ENCODE measurements at places on chromosomes 4 and X. TPM values are rescaled to one million over a fixed set of nuclear protein-coding genes. Genes with fewer than 3 reads are reported as not detected.

Gene OTC
- not detected for total RNA-seq

DNA sequence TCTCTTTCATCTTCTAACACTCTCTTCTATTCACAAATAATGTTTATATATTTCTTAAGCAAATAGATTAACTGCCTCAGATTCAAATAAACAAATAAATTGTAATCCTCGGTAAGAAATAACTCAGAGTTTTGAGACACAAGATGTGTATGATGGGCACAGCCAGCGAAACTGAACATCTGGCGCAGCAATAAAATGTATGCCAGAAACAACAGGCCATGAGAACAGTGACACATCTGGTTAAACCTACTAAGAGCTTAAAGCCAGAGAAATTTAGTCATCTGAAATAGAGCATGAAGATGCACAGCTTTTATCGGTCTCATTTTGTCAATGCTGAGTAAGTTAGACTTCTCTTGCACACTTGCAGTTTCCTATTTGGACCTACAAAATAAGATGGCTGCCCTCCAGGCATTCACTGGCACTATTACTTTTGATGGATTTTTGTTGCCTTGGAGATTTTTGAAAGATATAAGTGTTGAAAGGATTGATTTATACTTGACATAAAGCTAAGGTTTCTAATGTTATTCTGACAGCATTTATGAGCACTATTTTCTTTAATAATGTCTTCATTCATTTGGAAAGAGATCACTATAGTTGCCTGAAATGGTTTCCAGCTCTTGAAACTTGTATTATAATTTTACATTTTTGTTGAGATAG, 1444.0 kb downstream of the PCDH18 start:
- H3K4me3 ChIP-seq: no peak overlapping the region
- H3K36me3 ChIP-seq: no peaks in the 10 kb centered on the region
- H3K4me1 ChIP-seq: no peaks in the 10 kb centered on the region
- DNase-seq: no peak
- H3K27ac ChIP-seq: no peak overlapping the region

DNA sequence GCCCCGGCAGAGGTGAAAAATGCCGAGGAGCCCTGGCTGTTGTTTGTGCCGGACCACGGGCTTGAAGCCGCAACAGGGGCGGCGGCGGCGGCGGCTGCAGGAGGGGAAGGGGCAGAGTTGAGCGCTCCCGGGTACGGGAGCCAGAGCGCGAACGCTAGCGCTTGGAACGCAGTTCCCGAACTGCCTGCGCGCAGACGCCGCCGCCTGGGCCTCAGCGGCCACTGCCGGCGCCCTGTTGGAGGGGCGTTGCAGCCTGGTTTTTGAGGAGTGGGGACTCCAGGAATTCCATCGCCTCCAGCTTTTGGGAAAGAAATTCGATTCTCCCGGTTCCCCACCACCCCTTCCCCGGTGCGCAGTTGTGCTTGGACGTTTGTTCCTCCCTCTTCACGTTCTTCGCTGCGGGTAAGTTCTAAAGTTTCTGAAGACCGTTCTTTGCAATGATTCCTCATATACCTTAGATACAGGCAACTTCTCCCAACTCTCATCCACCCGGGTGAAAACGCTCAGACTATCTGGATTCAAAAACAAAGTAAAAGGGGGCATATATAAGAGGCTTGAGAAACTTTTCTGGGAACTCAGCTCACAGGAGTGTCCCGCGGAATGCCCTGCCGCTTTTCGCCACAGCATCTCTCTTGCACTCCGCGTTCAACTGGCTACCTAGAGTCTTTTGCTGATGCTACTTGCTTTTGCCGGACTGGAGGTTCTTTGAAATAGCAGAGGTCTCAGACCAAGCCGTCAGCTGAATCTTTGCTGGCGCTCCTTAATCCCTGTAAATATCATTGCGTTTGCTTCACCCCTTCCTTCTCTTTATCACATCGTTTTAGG, 1.0 kb downstream of the FAT4 start:
- no peak for DNase-seq
- no peaks in the 10 kb centered on the region for H3K36me3 ChIP-seq
- no peak overlapping the region for H3K27ac ChIP-seq
- H3K4me3 ChIP-seq: no peak overlapping the region
- peaks cover 16% of the 10 kb centered on the region for H3K4me1 ChIP-seq

DNA sequence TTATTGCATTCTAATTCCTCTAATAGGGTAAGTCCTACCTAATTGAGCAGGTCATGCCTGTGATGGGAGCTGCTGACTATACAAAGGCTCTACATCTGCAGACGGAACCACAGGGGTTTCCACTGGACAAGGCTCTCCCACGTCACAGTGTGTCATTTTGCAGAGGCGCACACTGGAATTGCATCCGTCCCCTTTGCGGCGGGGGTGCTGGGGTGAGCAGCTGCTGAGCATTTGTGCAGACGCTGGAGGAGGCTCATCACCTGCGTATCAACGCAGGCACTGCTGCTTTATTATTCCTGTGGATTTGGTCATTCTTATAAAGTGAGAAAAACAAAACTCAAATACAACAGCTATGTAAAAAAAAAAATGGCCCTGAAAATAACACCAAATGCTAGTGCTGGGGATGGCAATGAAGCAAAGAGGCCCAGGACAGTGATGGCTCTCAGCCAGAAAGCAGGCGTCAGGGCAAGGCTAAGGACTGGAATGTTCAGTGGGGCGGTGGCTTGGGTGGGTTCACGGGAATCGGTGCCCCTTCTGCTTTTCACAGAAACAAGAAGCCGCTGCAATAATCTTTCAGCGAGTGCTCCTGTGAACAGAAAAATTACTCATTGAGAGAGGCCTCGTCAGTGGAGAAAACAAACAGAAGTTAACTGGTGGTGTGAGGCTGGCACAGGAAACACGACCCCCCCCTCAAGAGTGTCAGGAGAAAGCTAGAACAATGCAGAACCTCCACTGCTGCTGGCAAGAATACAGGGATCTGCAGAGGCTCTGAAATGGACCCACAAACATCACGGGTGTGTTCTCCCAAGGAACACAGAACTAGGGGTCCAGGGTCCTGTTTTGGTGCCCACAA, 67.8 kb downstream of the GATB start:
- H3K4me3 ChIP-seq: no peak overlapping the region
- 0 out of 2 replicates have a peak, but pooled peaks cover 2% of the 10 kb centered on the region for H3K36me3 ChIP-seq
- H3K27me3 ChIP-seq: no peaks in the 10 kb centered on the region
- H3K27ac ChIP-seq: no peak overlapping the region
- no peak for DNase-seq

DNA sequence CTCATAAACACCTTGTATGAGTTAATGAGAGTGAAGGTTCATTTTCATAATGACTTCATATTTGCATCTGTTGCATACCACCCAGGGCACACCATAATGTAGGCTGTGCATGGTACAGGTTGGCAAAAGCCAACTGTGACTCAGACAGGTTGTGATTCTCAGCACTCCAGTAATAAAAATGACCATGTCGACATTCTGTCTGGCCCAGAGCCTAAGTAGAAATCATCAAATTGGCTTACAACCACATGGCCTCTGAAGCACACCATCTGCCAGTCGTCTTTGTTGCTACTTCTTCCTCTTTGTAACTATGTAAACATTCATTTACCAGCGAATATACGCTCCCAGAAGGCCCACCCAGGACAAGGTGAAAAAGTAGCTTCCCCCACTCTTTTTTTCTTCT, 459.5 kb downstream of the GASK1B start:
- no peak overlapping the region for H3K4me3 ChIP-seq
- DNase-seq: no peak
- no peak overlapping the region for H3K27ac ChIP-seq
- H3K36me3 ChIP-seq: no peaks in the 10 kb centered on the region
- no peaks in the 10 kb centered on the region for H3K4me1 ChIP-seq

DNA sequence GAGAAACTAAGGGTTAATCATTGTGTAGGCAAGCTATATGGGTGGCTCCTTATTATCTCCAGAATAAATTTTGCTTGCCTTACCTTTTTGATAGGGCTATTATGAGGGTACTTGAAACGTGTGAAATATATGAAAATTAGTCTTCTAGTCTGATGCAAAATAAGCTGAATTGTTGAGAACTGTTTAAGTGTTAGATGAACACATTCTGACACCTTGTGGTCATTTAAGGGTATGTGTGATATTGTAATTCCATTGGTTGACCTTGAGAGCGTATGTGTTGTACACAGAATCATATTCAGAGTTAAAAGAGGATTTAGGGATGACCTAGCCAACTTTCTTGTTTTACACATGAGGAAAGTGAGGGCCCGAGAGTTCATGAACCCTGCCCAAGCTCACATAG, 44.6 kb upstream of the LINC00632 start:
- H3K27me3 ChIP-seq: no peaks in the 10 kb centered on the region
- H3K4me3 ChIP-seq: no peak overlapping the region
- no peaks in the 10 kb centered on the region for H3K4me1 ChIP-seq

Measured in Karpas-422 (cell line).